Aorta (tissue), 5 donors: ENCODE measurements at places on chromosomes 3 and 15. TPM values are rescaled to one million over a fixed set of nuclear protein-coding genes. Genes with fewer than 3 reads are reported as not detected.

DNA sequence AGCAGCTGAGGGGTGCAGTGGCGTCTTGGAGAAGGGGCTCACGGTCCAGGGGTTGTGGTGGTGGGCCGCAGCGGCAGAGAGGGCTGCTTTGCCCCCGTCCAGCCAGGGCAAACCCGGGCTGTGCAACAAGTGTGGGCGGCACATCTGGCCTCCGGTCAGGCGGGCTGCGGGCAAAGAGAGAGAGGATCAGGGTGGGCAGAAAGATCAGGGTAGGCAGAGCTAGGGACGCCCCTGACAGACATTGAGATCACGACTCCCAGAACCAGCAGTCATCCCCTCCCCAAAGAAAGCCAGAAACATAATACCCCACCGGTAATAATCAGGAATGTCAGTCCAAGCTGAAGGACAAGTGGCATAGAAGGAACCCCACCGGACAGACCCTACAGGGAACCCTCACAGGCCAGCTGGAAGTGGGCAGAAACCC lies 6.8 kb downstream of the GATA2 start:
- H3K27me3 ChIP-seq, result no peaks in the 10 kb centered on the region
- no peak for DNase-seq
- H3K27ac ChIP-seq, result no peak overlapping the region
- no peaks in the 10 kb centered on the region for H3K4me1 ChIP-seq

DNA sequence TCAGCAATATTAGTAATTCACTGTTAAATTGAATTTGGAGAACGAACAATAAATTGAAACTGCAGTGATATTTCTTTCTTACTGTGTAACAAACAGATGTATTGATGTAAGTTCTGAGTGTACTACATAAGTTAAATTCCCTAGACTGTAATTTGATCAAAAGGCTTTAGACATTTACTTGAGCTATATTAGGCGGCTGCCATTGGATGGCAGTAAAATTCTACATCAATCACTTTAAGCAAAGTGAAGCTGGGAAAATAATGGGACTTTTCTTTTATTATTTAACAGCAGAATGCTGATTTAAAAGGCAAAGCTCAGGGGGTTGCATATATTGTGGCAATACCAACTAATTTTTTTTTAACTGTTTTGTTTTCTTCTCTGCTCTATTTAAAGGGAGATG lies 212.6 kb upstream of the PLSCR5 start:
- H3K4me1 ChIP-seq, result no peaks in the 10 kb centered on the region
- no peak overlapping the region for H3K4me3 ChIP-seq
- H3K36me3 ChIP-seq, result no peaks in the 10 kb centered on the region
- no peak overlapping the region for H3K27ac ChIP-seq

- no peaks in the 10 kb centered on the region for H3K36me3 ChIP-seq
- no peak for DNase-seq
- no peaks in the 10 kb centered on the region for H3K4me1 ChIP-seq
These were observed 340.8 kb upstream of the DPH6 start for GRCh38 chr15:35886765-35887164.

GP9 gene
- not detected for total RNA-seq

DNA sequence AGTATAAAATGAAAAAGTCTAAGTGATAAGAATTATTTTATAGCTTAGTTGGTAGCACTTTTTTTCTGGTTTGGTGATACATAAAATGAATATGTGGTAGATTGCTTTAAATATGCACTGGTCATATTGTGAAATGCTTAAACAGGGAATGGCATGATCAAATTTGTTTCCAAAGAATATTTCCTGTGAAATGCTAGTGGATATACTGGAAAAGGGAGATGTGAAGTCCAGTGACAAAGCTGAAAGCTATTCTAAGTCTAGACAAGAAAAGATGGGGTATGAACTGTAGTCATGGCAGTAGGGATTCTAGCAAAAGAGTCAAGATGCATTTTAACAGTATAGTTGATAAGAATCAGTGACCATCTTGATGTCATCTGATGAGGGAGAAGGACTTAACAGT lies 98.9 kb upstream of the MME start:
- no peaks in the 10 kb centered on the region for H3K36me3 ChIP-seq
- no peak overlapping the region for H3K4me3 ChIP-seq
- H3K27ac ChIP-seq, result no peak overlapping the region
- H3K27me3 ChIP-seq, result no peaks in the 10 kb centered on the region
- DNase-seq, result no peak
- H3K4me1 ChIP-seq, result no peaks in the 10 kb centered on the region

WDR76 gene
- total RNA-seq, result 4.8 TPM

RNF168 gene
- total RNA-seq, result 34.9 TPM

RFTN1 gene
- total RNA-seq, result 119 TPM

DNA sequence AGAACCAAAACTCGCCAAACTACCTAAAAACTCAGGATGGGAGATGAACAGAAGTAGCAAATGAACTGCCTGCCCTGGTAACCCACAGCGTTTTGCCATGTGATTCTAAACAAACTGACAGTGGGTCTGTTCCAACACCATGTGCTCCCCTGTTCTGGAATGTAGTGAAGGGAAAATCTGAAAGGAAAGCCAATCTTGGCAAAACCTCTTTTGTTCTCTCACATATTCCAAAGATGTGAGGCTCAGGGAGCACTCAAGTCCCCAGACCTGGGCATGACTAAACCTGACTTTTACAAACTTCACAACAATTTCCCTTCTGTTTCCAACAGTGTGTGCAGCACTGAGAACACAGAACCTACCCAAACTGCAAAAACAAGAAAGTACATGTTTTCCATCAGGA lies 116.1 kb downstream of the IMPG2 start:
- H3K4me1 ChIP-seq, result peaks cover 4% of the 10 kb centered on the region
- H3K27ac ChIP-seq, result no peak overlapping the region
- no peak overlapping the region for H3K4me3 ChIP-seq
- peak; percentile 48 for DNase-seq

GRCh38 chr3:71062952-71063772 lies 520.4 kb downstream of the FOXP1 start:
- peak overlapping the region; percentile 88 for H3K27ac ChIP-seq
- H3K36me3 ChIP-seq, result no peaks in the 10 kb centered on the region
- H3K4me1 ChIP-seq, result peaks cover 3% of the 10 kb centered on the region
- DNase-seq, result no peak

PPARG gene
- total RNA-seq, result 21.0 TPM

DNA sequence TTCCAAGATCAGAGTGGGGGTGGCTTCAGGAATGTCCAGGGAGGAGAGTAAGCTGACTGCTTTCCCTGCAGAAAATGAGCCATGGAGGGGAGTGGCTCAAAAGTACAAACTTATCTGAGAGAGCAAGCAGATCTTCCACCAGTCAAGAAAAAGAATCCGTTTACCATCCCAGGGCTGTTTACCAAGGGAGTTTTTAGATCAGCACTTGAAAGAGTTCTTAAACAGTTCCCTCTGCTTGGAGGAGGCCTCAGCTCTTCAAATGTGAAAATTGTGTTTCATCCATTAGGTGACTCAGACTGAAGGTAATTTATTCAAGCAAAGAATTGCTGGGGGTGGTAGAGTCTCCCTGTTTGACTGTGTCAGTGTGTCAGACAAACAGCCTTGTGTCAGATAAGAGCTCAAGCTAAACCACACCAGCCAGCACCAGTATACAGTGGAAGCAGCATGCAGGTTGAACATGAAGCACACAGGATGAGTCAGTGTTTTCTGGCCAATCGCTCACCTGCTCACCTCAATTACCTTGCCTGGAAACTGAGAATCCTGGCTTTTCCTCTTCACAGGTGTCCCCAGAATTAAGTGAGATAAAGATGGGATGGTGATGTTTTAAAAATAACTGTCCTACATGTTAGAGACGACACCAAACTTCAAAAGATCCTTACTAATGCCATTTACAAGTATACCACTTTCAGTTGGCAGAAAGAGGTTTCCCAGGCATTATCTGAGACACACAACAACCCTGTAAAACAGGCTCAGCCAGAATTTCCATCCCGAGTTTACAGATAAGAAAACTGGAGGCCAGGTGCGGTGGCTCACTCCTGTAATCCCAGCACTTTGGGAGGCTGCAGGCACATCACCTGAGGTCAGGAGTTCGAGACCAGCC lies 21.7 kb downstream of the SH3BP5 start:
- no peaks in the 10 kb centered on the region for H3K27me3 ChIP-seq
- H3K27ac ChIP-seq, result no peak overlapping the region
- no peak for DNase-seq

GRCh38 chr3:50100956-50101845 lies 12.5 kb downstream of the RBM5 start:
- no peak overlapping the region for H3K4me3 ChIP-seq
- H3K4me1 ChIP-seq, result no peaks in the 10 kb centered on the region
- DNase-seq, result no peak
- peaks cover 14% of the 10 kb centered on the region for H3K36me3 ChIP-seq

ERC2 gene
- 0.55 TPM for total RNA-seq

DNA sequence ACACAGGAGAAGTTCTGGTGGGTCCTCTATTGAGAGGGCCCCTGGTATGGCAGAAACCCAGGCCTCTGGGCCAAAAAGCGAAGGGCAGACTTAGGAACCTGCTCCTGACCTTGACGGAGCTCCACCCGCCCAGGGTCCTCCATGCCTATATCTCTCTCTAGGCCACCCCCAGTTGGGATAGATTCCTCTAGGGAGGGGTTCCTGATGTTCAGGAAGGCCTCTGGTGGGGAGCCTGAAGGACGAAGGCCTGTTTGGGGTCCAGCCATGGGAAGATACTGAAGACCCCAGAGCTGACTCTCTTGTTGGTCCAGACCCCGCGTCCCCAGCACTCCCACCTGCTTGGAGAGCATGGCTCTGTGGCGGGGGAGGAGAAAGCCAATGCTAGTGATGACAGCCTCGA lies 104.2 kb downstream of the CORO2B start:
- H3K36me3 ChIP-seq, result no peaks in the 10 kb centered on the region
- DNase-seq, result no peak
- H3K27me3 ChIP-seq, result no peaks in the 10 kb centered on the region

- H3K27me3 ChIP-seq, result no peaks in the 10 kb centered on the region
- H3K4me1 ChIP-seq, result no peaks in the 10 kb centered on the region
- H3K36me3 ChIP-seq, result no peaks in the 10 kb centered on the region
- no peak overlapping the region for H3K27ac ChIP-seq
- peak; percentile 80 for DNase-seq
These were observed 1.5 kb downstream of the ADCY5 start for GRCh38 chr3:123447416-123447748.

EPHA3 gene
- total RNA-seq, result 19.3 TPM

DNA sequence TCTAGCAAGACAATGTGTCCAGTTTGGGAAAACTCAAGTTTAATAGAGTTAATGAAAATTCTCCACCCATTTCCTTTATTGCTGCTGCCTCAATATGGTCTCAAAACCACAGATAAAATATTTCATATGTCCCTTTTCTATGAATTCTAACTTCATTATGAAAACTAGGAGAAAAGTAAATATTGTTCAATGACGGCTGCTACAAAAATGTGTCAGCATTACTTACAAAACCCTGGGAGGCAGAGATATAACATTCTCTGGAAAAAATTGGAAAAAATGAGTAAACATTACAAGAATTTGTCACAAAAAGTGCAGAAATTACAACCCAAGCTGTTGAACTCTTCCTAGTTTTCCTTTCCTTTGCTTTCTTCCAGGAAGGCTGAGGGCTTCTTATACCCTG lies 22.2 kb upstream of the FBN1 start:
- H3K4me1 ChIP-seq, result no peaks in the 10 kb centered on the region
- H3K27me3 ChIP-seq, result no peaks in the 10 kb centered on the region
- no peak overlapping the region for H3K27ac ChIP-seq
- no peak for DNase-seq
- no peak overlapping the region for H3K4me3 ChIP-seq

COL6A5 gene
- not detected for total RNA-seq
